ENCODE measurements at places on chromosomes 16 and 17.

- no peak for DNase-seq
Measured at GRCh38 chr16:9867176-9867575, 315.1 kb downstream of the GRIN2A start.

DNA sequence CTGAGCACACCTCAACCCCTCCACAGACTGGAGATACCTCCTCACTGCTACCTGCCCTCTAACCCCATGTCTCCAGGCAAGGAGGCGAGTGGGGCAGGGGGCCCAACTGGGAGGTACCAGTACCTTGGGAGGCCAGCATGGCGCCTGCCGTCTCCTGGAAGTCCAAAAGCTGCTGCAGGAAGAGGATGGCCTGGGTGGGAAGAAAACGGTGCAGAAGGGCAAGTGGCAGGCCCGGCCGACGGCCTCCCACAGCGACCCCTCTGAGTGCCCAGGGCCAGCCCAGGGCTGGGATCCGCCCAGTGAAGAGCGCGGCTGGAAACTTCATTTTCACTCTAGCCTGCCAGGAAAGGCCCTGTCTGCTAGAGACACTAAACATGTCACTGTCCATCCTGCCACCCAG is 8.5 kb downstream of the ZACN start:
- DNase-seq, result no peak

GRCh38 chr16:85926370-85926769 is 27.4 kb downstream of the IRF8 start:
- no peak for DNase-seq

DNA sequence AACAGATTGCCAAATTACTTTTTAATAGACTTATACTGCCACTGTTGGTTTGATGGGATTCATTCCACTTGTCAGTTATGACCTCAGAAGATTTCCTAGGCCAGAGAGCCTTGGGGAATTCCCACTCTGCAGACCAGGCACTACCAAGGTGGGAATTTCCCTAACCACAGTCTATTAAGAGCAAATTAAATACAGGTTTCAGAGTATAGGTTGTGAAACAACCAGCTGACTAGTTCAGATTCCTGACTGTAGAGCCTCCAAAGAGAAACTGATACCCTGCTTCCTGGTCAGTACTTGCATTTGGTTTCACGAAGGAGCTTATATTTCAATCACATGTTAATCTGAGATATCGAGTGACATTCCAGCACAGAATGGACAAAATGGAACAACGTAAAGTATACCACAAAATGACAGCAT is 186.5 kb downstream of the STX8 start:
- no peak for DNase-seq

GRCh38 chr16:3101841-3102470 is 2.9 kb upstream of the ZSCAN10 start:
- no peak for DNase-seq

GRCh38 chr16:75820672-75821071 is 94.4 kb upstream of the CPHXL start:
- no peak for DNase-seq

- peak; percentile 70 for DNase-seq
Measured at GRCh38 chr16:51151961-51152663, 1.0 kb upstream of the SALL1 start.

GRCh38 chr17:40290629-40291280 is 3.1 kb downstream of the CDC6 start:
- peak; percentile 49 for DNase-seq

DNA sequence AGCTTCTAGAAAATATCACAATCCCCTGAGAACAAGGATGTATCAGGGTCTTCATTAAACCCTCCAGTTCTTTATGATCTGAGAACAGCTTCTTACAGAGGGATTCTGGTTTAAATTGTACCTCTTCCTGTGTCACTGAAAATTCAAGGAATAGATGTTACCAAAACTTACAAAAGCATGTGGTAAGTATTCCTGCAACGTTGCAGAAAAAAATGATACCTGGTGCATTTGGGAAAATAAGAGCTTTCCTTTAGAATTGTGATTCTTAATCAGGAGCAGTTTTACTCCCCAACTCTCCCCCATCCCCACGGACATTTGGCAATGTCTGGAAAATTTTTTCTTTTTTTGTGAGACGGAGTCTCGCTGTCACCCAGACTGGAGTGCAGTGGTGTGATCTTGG is 7.3 kb downstream of the SLFN14 start:
- no peak for DNase-seq

DNA sequence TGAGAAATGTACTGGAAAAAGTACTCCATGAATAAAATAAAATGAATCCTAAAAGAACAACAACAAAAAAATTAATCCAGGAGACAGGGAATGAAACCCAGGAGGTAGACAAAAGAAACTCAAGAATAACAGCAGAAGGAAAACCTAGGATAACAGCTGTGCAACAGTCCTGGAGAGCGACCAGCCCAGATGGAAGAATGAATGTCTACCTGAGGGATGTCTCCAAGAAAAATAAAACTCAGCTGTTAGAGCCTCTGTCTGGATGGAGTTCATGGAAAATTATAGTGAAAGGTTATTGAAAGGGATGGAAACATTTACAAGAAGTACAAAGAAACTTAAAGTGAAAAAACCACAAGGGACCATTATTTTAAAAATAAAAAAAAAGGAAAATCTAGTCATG is 135.8 kb upstream of the CA10 start:
- DNase-seq, result no peak

- no peak for DNase-seq
Measured at GRCh38 chr17:68441070-68441770, 16.1 kb downstream of the WIPI1 start.

GRCh38 chr16:86100205-86101136 is 201.5 kb downstream of the IRF8 start:
- no peak for DNase-seq

- DNase-seq, result peak; percentile 55
Measured at GRCh38 chr17:17681744-17682292, 560 bp downstream of the RAI1 start.

DNA sequence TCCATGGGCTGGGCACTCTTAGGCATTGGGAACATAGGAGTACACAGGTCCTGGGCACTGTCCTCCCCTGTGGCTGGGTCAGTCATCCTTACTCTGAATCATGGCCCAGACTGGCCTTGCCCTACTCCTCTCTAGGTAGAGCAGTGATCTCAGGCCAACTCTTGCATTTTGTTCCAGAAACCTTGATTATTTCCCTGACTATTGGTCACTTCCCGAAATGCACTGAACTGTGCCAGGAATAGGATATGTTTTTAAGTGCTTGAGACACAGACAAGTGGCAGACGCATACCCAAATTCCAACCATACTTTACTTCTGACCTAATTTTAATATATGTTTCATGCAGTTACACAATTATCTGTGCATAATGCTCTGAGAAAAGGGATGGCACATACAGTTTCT is 10.3 kb downstream of the KRABD2 start:
- no peak for DNase-seq

GRCh38 chr17:72687886-72688285 is 404.6 kb downstream of the SLC39A11 start:
- no peak for DNase-seq

- DNase-seq, result no peak
Measured at GRCh38 chr16:78768718-78769117, 669.3 kb downstream of the WWOX start.

DNA sequence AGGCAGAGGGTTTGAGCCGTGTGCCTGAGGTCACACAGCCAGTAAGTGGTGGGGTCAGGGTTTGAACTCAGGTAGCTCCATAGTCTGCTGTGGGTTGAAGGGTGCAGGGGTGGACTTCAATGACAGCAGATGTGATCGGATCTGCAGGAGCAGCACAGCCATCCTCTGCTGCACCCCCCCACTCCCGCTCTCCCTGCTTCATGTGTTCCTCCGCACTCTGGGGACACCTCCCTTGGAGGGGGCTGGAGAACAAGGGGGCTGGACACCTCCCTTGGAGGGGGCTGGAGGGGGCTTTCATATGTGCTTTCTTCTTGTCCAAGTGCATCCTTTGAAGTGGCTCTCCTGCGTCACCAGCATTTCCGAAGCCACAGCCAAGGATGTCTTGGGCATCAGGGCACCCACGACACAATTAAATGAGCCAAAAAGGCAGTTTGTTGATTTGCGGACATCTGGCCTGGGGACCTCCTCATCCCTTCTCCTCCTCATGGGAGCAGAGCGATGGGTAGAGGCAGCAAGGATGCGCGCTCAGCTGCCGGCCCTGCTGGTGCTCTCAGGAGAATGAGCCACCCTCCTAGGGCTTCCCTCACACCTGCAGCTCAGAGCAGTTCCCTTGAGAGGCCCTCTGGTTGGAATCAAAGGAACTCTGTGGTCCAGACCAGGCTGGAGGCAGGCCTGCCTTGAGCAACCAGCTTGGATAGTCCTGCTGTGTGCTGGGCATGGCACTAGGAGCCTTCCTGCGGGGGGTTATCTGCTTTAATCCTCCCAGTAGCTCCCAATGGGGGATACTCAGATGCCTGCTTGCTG is 26.2 kb downstream of the WSCD1 start:
- DNase-seq, result no peak

GRCh38 chr16:73177729-73178295 is 129.9 kb upstream of the ZFHX3 start:
- DNase-seq, result no peak

- DNase-seq, result no peak
Measured at GRCh38 chr17:12282056-12282455, 261.4 kb downstream of the MAP2K4 start.

DNA sequence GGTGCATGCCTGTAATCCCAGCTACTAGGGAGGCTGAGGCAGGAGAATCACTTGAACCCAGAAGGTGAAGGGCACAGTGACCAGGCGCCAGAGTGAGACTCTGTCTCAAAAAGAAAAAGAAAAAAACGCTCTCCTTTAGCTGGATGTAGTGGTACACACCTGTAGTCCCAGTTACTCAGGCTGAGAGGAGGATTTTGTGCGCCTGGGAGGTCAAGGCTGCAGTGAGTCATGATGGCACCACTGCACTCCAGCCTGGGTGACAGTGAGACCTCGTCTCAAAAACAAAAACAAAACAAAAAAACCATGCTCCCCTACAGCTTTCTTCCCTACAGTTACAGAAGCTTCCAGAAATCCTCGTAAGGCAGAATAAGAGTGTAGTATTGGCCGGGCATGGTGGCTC is 33.1 kb upstream of the ST6GALNAC1 start:
- DNase-seq, result no peak

- no peak for DNase-seq
Measured at GRCh38 chr16:13154799-13155198, 253.4 kb downstream of the SHISA9 start.

DNA sequence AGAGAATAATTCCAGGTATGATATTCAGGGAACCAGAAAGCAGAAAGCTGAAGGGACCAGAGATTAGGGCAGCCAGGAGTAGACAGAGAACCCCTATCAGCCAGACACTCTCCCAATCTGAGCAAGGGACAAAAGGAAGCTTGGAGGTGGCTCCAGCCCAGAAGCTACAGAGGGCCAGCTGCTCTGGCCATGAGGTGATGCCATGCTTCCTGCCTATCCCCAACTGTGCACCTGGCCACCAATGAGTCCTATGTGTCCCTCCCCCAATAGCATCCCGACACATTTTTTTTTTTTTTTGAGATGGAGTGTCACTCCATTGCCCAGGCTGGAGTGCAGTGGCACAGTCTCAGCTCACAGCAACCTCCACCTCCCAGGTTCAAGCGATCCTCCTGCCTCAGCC is 30.0 kb downstream of the NSMCE1 start:
- DNase-seq, result no peak
